HFFc6 (cell line): ENCODE measurements at places on chromosomes 11 and 22. TPM values are rescaled to one million over a fixed set of nuclear protein-coding genes. Genes with fewer than 3 reads are reported as not detected.
A peak's percentile ranks its signal among the peaks of the same experiment; 100 is the strongest.

- DNase-seq = no peak
These were observed 44.0 kb downstream of the MYO7A start for GRCh38 chr11:77171885-77172665.

DNA sequence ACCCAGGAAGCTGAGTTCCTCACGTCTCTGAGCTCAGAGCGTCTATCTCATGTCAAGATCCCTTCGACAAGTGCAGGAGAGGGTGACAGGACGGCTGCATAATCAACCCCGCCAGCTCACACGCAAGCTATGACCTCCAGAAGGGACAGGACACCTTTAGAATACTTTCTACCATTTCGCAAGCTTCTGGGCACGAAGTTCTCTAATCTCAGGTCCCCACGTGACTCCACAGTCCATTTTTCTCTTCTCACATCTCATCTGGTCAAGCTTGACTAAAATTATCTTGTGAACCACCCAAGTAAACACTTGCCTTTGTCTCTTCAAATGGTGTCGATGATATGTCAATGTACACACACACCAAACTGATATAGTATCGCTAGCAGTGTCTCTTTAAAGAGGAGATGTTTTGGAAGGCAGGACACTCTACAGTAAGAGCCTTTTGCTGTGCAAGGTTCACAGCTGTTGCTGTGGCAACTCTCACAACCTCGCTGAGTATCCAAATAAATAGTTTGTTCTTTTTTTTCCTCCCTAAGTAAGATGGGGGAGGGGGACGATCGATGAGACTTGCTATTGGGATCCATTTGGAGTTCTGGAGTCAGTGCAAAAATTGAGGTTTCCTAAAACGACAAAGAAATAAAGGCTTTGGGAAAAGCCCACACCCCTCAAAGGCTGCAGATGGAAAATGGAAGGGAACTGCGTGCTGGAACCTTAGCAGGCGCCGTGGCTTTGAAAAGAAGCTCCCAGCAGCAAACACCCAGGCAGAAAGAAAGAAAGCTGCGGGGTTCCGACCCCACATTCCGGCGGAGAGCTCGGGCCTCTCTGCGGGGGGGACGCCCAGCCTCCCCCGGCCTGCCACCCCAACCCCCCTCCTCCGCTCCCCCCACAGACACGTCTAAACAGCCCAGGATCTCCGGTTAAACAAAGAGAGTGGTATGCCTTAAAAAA is 215.4 kb upstream of the UBASH3B start:
- DNase-seq = no peak

DNA sequence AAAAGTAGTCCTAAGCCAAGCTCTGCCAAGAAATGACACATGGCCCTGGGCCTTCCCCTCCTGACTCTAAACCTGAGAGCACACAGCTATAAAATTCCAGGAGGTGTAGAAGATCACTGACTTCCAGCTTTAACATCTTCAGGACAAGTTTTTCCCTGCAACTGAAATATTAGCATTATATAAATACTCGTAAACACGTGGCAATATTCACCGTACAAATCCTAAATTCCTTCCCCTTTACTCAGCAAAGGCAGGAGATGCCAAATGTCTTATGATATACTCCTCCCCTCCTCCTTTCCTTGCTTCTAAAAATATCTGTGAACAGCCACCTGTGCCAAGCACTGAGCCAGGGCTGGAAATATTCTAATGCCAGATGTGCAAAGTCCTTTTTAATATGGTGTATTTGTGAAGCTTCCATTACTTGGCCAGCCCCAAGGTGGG is 194.0 kb downstream of the LARGE1 start:
- peak; percentile 25 for DNase-seq

- DNase-seq = peak; percentile 21
These were observed 12.2 kb downstream of the NEAT1 start for GRCh38 chr11:65434667-65435410.

DNA sequence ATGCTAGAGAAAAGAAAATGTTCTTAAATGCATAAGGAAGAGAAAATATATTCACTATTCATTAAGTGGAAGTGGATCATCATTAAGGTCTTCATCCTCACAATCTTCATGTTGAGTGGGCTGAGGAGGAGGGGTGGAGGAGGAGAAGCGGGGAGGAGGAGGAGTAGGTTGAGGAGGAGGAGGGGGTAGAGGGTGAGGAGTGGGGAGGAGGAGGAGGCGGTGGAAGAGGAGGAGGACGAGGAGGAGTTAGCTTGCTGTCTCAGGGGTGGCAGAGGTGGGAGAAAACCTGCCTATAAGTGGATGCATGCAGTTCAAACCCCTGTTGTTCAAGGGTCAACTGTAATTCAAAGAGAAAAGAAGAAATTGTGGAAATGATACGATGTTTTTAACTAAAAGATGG is 71.6 kb downstream of the MYEOV start:
- DNase-seq = no peak

DNA sequence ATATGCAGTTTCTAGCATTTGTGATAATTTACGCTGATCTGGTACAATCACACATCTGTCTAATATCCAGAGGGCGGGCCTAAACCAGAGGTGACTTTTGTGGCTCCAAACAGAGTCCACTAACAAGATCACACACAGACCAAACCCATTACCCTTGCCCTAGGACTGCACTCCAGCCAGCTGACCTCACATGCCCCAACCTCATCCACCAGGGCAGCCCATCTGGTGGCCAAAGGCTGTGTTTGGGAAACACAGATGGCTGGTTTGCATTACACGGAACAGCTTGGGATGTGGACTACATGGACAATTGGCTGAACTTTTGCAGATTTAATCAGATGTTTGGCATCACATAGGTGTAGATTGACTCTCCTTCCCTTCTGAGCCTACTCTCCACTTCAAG is 228.2 kb downstream of the GRIK4 start:
- DNase-seq = no peak

DNA sequence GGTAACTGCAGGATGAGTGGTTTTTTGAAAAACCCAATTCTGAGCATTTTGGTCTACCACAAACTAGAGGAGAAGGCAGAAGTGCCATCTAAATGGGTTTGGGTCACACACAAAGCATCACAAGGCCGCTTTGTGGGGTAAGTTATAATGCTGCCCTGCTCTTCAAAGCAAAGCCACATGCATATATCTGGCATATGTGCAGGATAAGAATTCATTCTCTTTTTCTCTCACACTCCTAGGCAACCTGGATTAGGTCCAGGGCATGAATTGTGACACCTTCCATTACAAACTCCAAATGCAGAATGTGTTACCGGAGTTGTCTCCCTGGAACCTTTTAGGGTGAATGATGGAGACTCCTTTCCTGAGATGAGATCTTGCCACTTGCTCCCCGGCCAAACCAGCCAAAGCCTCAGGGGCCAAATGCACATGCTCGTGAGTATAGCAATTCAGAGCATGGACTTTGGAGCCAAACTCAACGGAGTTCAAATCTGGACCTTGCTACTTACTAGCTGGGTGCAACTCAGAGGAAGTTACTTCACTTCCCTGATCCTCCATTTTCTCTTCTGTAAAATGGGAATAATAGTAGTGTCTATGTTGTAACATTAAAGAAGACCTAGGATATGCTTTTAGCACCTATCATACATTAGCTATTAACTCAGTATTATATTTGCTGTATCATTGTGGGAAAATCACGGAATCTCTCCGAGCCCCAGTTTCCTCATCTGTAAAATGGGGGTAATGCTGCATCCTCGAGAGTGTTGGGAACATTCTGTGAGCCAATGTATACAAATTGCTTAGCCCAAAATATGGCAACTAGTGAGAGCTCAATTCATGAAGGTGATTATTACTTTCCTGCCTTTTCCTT is 96.6 kb downstream of the COMMD9 start:
- no peak for DNase-seq

GRCh38 chr11:33258631-33259205 is 1.5 kb downstream of the HIPK3 start:
- peak; percentile 37 for DNase-seq

Gene CRYBB2
- total RNA-seq = 0.30 to 0.51 TPM in 2 of 3 replicates, not detected in the other

Gene PAX6
- 1.3 TPM in 1 of 3 replicates, not detected in the others for total RNA-seq

Gene MS4A4E
- not detected in 3 replicates for total RNA-seq

Gene NXPE2
- total RNA-seq = not detected in 3 replicates

Gene AP1B1
- total RNA-seq = 86.4 to 91.7 TPM (median 89.1 TPM) in 3 replicates

Gene TCN1
- not detected in 3 replicates for total RNA-seq

Gene CD6
- not detected in 3 replicates for total RNA-seq
